HFFc6 (cell line): ENCODE measurements at places on chromosomes 13 and 19. TPM values are rescaled to one million over a fixed set of nuclear protein-coding genes. Genes with fewer than 3 reads are reported as not detected.
A peak's percentile ranks its signal among the peaks of the same experiment; 100 is the strongest.

GRCh38 chr13:102033857-102034331, 368.0 kb downstream of the FGF14 start:
- DNase-seq: no peak

- DNase-seq: peak; percentile 98
Observed at GRCh38 chr19:4976401-4977298, 7.7 kb downstream of the KDM4B start.

GRCh38 chr19:39430675-39431593, 4.8 kb downstream of the RPS16 start:
- peak; percentile 70 for DNase-seq

DNA sequence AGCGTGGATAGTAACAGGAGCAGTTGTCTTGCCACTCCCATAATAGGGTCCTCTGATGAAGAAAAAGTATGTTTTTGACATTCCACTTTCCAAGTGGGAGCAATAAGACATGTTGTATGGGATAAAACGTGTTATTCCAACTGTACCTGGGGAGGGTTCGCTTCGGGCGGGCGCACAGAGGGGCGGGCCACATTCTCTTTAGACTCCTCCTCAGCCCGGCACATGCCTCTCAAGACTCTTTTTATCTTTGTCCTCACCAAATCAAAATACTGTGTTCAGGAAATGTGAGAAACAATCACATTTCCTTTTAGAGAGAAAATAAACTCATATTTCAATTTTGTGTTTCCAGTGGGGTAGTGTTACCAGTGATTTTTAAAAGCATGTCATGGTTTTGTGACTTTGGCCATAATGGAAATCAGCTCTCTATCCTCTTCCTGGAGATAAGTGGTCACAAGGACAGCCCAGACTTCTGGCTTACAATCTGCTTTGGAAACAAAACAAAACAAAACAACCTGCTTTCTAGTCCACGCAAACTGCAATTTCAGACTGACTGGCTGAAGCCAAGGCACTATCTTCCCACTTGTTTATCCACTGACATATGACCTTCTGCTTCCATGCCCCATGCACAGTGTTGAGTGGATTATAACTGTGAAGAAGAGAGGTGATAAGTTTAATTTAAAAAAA, 276.1 kb downstream of the NALCN start:
- no peak for DNase-seq

- DNase-seq: no peak
Observed at GRCh38 chr13:25871389-25872125, 180.3 kb downstream of the SHISA2 start.

ZNF132 gene
- total RNA-seq: 4.0 to 5.2 TPM (median 4.2 TPM) in 3 replicates

GRCh38 chr13:48163061-48163460, 68.2 kb upstream of the MED4 start:
- DNase-seq: no peak

DNA sequence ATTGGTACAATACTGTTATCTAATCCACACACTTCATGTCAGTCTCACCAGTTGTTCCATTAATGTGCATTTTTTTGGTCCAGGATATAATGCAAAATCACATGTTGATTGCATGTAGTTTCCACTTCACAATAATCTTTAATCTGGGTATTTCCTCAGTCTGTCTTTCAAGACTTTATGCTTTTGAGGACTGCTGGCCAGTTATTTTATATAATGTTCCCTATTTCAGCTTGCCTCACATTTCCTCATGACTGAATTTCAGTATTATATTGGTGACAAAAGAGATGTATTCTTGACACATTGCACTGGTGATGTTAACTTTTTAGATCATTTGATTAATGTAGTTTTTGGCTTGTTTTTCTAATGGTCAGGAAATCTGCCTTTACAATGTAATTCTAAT, 368.3 kb downstream of the IRS2 start:
- no peak for DNase-seq

DNA sequence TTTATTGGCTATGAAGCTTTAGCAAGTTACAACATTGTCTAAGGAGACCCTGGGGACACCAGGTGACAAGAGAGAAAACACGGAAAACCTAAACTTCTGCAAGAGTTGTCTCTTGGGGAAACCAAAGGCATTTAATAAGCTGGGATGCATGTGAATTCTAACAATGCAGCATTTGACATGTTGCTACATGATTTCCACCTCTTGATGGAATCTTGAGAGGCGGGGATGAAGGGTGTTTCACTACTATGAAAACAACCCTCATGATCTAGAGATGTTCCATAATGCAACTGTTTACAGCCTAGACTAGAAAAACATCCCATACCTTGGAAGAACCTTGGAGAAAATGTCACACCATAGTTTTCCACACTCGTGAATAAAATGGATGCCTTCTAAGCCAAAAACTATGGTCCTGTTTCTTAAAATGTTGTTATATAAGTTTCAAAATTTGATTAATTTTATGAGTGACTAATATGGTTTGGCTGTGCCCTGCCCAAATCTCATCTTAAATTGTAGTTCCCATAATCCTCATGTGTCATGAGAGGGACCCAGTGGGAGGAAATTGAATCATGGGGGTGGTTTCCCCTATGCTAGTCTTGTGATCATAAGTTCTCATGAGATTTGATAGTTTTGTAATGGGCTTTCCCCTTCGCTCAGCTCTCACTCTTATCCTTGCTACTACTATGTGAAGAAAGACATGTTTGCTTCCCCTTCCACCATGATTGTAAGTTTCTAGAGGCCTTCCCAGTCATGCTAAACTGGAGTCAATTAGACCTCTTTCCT, 164.6 kb downstream of the TNFSF13B start:
- DNase-seq: no peak

LTBP4 gene
- 45.9 and 54.1 TPM in 2 replicates for total RNA-seq

DNA sequence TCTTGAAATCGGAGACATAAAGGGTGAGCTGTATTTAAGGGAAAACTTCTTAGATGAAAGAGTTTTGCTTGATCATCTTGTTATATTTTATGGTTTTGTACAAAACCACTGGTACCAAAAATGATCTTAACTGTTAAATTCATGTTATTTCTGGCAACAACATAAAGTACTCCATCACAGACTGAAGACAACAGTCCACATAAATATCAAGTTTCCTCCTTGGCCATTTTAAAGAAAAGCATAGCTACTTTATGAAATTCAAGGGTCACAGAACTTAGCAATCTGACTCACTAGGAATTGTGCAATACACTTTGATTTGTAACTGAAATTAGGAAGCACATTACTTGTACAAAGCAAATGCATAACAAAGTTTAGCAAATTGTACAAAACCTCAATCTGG, 66.3 kb downstream of the TBC1D4 start:
- peak; percentile 71 for DNase-seq

- no peak for DNase-seq
Observed at GRCh38 chr19:8893419-8893818, 61.2 kb downstream of the MBD3L1 start.

DNA sequence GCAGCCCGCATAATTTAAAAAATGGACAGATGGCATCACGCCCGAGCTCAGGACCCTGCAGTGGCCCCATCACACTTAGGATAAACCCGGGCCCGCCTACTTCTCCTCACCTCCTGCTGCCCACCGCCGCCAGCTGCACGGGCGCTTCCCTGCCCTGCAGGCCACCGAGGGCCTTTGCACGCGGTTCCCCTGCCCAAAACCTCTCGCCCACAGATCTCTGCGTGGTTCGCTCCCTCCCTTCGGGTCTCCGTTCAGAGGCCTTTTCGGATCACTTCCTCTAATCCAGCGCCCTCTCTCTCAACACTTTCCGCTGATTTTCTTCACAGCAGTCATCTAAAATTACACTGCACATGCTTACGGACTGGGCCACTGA, 1.8 kb downstream of the SHISA7 start:
- no peak for DNase-seq

SERP2 gene
- total RNA-seq: 2.0 to 2.6 TPM (median 2.5 TPM) in 3 replicates

DNA sequence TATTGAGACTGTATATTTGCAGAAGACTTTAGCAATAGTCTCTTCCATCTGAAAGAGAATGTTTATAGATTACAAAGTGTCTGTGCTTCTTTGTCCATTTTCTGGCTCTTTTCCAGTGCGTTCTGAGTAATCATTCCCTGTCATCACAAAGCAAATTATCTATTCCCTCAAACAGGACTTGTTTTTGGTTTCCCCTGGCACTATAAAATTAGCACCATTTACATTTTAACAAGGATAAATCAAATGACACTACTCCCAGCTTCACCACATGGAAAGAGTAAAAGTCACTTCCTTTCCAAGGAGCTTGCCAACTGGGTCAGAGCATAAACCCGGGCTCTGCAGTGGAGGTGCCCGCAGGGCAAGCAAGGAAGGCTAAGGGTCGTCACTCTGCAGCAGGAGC, 88.1 kb downstream of the SHISA2 start:
- no peak for DNase-seq

CEACAM3 gene
- not detected in 3 replicates for total RNA-seq

FOXA3 gene
- not detected in 3 replicates for total RNA-seq

PDS5B gene
- total RNA-seq: 21.6 to 28.9 TPM (median 25.4 TPM) in 3 replicates

DNA sequence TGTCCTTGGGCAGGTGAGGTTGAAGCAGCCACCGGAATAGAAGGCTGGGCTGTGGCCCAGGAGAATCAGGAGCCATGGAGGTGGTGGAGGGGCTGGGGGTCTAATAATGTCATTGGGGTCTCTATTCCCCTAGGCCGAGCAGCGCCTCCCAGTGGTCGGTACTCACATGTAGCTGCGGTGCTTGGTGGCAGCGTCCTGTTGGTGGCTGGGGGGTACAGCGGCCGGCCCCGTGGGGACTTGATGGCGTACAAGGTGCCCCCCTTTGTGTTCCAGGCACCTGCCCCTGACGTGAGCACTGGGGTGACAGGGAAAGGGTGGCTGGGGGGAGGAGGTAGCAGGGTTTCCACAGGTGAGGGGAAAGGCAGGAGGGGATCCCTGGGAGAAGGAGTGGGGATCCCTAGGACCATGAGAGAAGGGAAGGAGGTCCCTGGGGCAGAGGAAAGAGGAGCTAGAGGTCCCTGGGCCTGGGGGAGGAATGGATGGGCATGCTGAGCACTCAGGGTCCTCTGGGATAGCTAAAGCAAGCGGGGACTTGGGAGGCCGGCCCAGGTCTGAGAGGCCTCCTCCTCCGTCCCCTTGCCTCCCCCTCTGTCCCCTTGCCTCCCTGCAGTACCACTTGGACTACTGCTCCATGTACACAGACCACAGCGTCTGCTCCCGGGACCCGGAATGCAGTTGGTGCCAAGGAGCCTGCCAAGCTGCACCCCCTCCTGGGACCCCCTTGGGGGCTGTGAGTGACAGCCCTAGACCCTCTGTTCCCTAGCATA, 18.1 kb downstream of the MEGF8 start:
- no peak for DNase-seq

- DNase-seq: peak; percentile 93
Observed at GRCh38 chr19:38290631-38291147, 13.4 kb upstream of the C19orf33 start.

- DNase-seq: no peak
Observed at GRCh38 chr19:13101590-13102415, 855 bp downstream of the LYL1 start.

SIAH3 gene
- total RNA-seq: not detected in 3 replicates

- DNase-seq: no peak
Observed at GRCh38 chr13:94063096-94063495, 416.4 kb downstream of the DCT start.

DNA sequence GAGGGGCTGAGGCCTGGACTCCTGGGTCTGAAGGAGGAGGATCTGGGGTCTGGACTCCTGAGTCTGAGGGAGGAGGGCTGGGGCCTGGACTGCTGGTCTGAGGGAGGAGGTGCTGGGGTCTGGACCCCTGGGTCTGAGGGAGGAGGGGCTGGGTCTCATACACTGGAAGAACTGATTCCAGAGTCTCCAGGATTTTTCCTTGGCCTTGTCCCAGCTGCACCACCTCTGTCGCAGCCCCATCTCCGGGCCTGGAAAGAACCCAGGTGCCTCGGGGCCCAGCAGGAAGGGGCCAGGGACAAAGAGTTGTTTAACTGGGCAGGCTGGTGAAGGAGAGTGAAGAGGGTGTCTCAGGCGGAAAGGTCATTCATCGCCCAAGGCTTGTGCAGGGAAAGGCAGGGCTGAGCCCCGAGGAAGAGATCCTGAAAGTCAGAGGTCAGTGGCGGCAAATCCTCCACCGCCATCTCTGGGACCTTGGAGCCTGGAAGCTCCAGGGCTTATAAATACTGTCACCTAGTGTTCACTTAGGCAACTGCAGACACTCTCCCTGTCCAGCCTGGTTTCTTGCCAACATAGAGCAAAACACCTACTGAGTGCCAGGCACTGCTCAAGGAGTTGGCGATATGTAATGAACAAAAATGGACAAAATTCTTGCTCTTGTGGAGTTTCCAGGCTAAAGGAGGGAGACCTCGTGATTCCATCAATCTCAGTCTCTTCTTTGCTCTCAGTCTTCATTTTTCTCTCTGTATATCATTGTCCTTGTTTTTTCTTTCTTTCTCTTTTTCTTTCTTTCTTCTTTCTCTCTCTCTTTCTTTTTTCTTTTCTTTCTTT, 4.4 kb upstream of the KCNN4 start:
- peak; percentile 65 for DNase-seq

TSHZ3 gene
- total RNA-seq: 8.0 and 12.9 TPM in 2 replicates

DNA sequence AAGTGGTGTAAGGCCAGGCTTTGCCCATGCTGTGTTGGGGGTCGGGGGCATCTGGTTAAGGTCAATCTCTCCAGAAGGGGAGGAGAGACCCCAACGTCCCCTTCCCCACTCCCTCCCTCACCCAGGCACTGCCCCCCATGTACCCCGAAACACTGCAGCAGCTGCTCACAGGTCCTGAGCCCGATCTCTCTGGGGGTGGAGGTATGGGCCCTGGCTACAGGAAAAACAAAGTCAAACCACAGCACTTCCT, 10.2 kb downstream of the CAPN12 start:
- no peak for DNase-seq

DNA sequence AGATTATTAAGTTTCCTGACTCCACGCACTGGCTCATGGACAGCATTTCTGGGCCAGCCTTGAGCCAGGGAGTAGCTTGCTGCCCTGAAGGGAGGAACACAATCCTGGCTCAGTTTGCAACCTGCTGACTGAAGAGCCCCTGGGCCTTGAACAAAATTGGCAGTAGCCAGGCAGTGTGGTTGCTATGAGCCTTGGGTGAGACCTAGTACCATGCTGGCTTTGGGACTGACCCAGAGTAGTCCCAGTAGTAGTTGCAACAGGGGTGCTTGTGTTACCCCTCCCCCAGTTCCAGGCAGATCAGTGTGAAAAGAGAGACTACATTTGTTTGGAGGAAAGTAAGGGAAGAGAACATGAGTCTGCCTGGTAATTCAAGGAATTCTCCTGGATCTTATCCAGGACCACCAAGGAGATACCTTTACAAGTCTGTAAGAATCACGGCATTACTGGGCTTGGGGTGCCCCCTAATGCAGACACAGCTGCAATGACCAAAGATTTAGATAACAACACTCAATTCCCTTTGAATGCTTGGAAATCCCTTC, 22.0 kb downstream of the ITGBL1 start:
- peak; percentile 78 for DNase-seq

OR7D2 gene
- total RNA-seq: 0.04 TPM in 1 of 3 replicates, not detected in the others

DNA sequence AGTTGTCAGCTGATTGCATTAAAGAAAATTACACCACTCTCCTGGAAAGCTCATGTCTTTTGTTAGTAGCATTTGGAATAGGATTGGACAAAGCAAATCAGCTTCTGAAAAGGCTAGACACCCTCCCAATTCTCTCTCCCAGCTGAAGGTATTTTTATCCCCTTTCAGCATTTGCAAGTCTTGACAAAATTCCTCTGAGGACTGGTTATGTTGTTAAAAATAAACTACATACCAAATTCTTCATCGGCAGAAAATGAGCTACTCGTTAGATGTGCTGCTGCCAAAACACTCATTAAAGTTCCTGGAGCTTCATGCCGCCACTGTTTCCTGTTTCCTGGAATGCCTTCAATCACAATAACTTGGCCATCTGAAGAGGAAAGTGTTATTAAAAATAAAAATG, 37.1 kb downstream of the UTP14C start:
- DNase-seq: no peak

STOML3 gene
- total RNA-seq: not detected in 3 replicates

- no peak for DNase-seq
Observed at GRCh38 chr13:66430728-66431127, 799.4 kb downstream of the PCDH9 start.

DUXA gene
- not detected in 3 replicates for total RNA-seq
